Hematopoietic multipotent progenitor cell treated with erythropoietin and hydrocortisone succinate and interleukin-3 and kit ligand, for 6 days (in vitro differentiated cells): ENCODE measurements at places on chromosomes 6 and 20.
A peak's percentile ranks its signal among the peaks of the same experiment; 100 is the strongest.

DNA sequence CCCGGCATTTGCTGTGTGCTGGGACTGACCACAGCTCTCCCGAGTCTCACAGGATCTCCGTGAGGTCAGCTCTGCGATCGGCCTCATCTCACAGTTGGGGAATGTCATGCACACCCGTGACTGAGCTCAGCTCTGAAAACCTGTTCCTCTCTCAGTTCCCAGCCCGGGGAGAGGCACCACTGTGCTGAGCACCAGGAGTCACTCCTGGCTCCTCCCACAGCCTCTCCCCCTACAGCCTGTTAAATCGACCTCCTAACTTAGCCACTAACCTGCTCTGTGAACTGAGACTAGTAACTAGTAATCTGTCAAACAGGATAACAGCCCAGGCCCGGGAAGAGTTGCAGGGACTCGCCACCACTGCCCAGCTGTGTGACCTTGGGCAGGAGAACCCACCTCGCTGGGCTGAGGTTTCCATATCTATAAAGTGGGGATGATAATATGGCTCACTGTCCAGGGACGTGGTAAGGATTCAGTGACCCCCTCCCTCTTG, 20.1 kb upstream of the NOL4L start:
- DNase-seq: no peak

GRCh38 chr20:44618318-44618731, 33.2 kb downstream of the ADA start:
- DNase-seq: no peak

DNA sequence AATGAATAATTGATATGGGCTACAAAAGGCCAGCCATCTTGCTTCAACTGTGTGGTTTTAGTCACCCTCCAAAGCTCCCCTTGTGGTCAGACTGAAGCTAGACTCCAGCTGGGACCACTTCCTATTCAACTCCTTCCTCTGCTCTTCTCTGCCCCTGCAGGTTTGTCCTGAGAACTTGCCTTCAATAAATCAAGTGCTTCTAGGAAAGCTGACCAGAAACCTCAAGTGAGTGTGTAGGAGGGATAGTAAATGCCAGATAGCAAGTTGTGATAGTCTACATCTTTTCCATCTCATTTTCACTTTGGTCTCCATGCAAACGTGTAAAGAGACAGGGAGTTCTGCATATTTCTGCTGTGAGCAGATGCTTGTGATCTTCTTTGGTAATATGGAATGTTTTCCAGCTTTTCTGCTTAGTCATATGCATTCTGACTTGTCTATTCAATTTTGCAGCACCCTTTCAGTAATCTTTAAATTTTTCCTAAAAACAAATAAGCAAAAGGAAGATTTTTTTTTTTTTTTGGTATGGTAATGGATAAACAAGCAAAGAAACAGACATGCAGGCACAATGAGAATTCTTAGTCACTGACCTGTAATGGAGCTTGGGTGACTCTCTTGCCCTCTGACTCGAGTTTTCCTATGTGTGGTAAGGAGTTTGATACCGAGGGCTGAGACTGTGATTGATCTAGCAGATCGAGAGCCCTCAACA, 201.3 kb upstream of the BTBD3 start:
- DNase-seq: peak; percentile 76

- no peak for DNase-seq
These were observed 281.0 kb upstream of the SULF2 start for GRCh38 chr20:48066246-48066645.

GRCh38 chr6:151181706-151182363, 57.9 kb upstream of the AKAP12 start:
- peak; percentile 34 for DNase-seq

DNA sequence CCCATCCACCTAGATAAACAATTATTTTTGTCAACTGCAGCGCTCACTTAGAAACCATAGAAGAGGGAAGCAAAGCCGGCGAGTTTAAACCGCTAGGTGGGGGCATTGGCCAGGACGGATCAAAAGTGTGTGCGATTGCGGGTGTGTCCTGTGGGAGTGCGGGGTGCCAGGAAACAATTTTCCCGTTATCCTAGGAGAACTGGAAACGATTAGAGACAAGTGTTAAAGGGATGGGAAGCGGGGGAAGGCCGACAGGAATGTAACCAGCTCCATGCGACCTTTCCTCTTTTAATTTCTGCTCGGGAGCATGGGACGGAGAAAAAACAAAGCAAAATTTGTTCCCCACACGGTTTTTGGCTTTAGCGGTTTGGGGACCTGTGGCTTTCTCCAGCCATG, 2.8 kb upstream of the HTR1B start:
- DNase-seq: peak; percentile 81

GRCh38 chr6:1271071-1271763, 40.7 kb upstream of the FOXQ1 start:
- DNase-seq: no peak

DNA sequence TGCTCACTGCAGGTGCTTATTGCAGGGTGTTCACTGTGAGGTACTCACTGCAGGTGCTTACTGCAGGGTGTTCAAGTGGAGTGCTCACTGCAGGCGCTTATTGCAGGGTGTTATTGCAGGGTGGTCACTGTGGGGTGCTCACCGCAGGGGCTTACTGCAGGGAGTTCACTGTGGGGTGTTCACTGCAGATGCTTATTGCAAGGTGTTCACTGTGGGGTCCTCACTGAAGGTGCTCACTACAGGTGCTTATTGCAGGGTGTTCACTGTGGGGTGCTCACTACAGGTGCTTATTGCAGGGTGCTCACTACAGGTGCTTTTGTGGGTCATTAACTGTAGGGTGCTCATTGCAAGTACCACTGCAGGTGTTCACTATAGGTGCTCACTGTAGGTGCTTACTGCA, 20.2 kb downstream of the APMAP start:
- no peak for DNase-seq

GRCh38 chr20:2341336-2341735, 39.4 kb upstream of the TGM6 start:
- no peak for DNase-seq

- DNase-seq: no peak
These were observed 1.4 kb upstream of the POU3F2 start for GRCh38 chr6:98833057-98833306.

DNA sequence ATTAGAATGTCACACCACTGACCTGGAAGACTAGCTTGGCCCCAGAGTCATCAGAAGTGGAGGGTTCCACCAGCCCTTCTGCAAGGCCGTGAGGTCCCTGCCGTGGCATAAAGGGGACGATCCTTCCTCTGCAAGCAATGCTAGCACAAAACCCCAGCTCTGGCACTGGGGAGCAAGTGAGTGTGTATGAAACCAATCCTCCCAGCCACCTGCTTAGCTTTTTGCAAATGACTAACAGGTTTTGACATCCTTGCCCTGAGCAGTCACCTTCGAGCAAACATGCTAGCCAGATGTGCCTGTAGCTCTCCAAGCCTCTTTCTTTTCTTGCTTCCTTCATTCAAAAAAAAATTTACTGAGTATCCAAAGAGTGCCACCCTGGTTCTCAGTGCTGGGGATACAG, 8.6 kb downstream of the SULF2 start:
- DNase-seq: no peak

DNA sequence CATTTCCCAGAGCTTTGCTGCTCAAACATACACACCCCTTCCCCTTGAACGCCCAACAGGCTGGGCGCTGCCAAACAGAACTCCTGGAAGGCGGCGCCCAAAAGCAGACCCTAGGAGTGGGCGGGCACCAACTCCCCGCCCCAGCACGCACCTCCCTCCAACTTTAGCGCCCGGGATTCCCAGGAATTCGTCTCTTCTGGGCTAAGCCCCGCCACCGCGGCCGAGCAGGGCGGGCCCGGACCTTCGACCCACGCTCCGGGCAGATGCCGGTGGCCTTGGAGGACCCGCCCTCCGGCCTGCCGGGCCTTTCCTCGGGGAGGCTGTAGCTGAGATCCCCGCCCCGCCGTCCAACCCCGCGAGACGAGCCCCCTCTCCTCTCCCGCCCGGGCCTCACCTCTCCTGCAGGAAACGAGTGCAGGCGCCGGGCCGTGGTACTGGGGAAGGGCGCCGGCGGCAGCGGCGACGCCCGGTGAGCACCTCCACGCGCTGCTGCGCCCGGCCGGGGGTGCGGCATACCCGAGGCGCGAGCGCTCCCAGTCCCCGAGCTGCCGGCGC, 659 bp downstream of the MCUR1 start:
- peak; percentile 77 for DNase-seq

- DNase-seq: no peak
These were observed 62.3 kb downstream of the RIPOR3 start for GRCh38 chr20:50628853-50629669.

GRCh38 chr6:33994472-33995308, 151.2 kb downstream of the GRM4 start:
- DNase-seq: no peak

DNA sequence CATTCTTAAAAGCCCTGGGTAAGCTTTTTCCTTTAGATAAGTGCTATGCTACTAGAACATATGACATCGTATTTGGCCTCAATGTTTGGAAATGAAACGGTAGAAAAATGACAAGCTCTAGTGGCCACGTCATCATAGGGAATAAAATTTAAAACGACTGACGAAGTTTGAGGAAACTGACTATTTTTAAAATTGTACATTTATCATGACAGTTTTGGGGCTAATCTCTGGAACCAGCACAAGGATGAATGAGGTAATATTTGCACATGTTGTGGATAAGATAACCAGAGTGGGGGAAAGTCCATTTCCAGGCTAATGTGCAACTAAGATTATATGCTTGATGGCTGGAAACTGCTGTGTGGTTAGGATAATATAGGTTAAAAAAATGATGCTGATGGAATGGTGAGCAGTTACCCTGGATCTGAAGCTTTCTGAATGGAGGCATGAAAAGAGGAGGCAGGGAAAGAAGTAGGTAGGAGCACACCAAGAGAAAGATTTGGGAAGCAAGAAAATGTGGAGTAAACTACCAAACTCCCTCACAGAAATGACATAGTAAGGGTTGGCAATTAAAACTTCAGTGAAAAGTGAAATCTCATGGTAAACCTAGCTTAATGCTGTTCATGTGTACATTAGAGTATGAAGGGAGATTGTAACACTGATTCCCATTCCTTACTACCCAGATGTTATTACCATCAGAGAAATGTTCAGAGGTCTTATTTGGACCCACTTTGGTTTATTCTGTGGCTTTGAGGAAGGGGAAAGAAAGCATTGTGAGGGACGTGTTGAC, 42.7 kb upstream of the CEP162 start:
- peak; percentile 64 for DNase-seq

DNA sequence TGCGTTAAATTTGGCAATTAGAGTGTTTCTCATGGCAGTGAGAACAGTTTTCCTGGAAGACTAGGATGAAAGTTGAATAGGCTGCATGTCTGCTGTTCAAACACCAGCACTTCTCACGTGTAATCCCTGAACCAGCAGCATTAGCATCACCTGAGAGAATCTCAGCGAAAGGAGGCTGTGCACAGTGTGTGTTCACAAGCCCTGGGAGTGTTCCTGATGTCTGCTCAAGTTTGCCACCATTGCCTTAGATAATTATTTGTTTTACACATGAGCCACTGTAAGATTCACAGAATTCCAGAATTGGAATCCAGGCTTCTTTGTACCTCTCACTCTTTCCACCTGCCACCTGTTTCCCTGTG, 117.3 kb downstream of the JARID2 start:
- no peak for DNase-seq

DNA sequence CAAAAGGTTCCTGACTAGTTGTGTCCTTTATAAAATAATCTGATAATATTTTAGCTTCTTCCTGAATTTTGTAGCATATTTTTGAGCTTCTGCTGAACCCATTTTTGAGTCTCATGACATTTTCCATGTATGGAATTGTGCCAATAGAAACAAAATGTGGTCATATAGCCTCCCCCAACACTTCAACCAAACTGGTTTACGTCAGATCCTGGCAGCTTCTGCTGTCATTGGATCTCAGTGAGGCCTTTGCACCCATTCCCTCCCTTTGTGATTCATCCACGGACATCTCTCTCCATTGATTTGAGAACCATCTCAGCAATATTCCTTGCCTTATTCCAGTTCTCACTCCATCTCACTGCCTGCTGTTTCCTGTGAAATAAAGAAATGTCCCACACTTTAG, 166.0 kb upstream of the PROKR2 start:
- DNase-seq: no peak

DNA sequence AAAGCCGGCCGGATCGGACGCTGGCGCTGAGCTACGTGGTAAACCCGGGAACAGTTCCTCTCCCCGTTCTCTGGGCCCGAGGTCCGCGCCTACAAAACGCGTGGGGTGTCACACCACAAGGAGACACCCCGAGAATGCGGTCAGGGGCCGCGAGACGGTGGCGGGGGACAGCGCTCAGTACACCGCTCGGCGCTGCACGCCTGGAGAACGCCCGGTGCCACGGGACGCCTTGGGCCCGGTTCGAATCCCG, 670 bp downstream of the NCOA5 start:
- DNase-seq: no peak

DNA sequence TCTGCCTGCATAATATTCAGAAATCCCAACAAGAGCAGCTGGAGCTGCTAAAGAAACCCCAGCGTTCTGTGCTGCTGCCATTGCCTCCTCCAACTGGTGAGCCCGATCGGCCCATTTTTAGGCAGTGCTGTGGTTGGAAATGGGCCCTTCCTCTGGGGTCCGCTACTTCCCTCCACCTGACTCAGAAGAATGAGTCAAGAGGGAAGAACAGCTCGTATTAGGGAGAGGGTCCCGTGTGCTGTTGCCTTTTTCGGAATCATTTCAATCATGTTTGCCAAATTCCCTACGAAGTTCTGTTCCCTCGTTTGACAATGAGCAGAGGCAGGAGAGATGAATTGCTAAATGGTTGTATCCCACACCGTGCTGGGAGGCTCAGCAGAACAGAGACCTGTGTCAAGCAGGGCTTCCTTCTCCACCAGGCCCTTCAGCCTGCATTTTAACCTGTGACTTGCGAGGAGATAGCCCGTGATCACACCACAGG, 38.4 kb downstream of the THBS2 start:
- no peak for DNase-seq
